ENCODE measurements at places on chromosomes 7 and 10. TPM values are rescaled to one million over a fixed set of nuclear protein-coding genes. Genes with fewer than 3 reads are reported as not detected.

NKX1-2 gene
- polyA plus RNA-seq: not detected

IL2RA gene
- polyA plus RNA-seq: not detected

- no peak for DNase-seq
Measured at GRCh38 chr10:11358923-11359575, 252.4 kb downstream of the USP6NL start.

DNA sequence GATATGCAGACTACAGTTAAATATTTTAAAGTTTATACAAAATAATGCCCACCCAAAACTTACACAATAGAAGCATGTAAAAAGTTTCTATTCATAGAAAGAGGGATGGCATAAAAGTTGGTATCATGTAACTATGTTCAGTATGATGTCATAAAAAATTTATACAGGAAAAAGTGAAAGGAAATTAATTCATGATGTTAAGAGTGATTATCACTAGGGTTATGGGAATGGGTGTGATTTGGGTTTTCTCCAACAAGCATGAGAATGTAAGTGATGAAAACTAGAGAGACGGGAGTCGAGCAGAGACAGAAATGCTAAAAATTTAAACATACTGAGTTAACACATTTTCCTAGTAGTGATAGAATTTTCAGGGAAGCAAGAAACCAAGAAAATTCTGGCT lies 52.7 kb downstream of the GDI2 start:
- DNase-seq: no peak

- no peak for DNase-seq
Measured at GRCh38 chr10:132355754-132356153, 23.8 kb downstream of the LRRC27 start.

- no peak for DNase-seq
Measured at GRCh38 chr10:125037145-125037877, 95.4 kb downstream of the ZRANB1 start.

DNA sequence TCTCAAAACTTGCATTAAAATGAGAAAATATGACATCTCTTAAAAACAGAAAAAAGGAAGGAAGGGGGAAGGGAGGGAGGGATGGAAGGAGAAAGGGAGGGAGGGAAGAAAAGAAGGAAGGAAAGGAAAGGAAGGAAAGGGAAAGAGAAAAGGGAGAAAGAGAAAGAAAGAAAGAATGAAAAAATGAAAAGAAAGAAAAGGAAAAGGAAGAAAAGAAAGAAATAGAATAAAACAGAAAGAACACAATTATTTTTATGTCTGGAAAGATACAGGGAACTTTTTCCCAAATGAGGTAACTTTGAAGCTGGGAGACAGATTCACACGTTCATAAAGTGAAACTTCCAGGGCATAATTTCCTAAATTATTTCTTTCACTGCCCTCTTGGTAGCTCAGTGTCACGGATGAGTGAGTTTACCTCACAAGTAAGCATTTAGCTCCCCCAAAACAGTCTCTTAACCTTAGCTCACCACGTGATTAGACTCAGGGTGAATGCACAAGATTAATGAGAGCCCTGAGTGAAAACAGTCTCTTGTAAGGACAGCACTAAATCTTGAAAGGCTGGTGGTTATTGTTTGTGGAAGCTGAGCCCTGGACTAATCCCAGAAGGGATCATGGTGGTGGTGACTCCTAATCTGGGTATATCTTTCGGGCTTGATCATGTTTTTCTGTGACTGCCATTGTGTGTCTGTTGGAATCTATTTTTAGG lies 74.1 kb upstream of the HDAC9 start:
- no peak for DNase-seq
